ENCODE measurements at places on chromosomes 7 and 10. TPM values are rescaled to one million over a fixed set of nuclear protein-coding genes. Genes with fewer than 3 reads are reported as not detected.

DNA sequence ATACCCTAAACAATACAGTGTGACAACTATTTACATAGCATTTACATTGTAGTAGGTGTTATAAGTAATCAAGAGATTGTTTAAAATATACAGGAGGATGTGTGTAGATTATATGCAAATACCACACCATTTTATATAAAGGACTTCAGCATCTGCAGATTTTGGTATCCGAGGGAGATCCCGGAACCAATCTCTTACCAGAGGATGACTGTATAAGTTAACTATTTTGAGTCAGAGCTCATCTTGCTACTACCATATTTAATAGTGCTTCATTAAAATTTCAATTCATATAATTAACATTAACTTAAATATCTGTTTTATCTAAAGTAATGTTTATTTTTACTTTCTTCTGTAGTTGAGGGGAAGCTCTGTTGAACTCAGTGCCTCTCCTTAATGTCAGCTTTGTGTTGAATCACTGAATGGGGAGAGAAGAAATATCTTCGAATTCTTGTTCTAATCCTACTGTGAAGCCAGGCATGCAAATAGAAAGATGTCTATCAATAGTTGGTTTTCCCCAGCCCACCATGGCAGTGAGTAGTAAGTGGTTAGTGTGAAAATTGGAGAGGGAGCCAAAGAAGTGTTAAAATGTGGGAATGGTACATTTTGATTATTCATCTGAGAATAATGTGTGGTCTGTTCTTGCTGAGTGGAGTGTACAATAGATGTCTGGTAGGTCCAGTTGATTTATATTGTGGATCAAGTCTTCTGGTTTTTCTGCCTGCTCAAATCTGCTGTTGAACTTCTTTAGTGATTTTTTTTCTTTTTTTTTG is 90.1 kb upstream of the CYP26C1 start:
- peaks cover 5% of the 10 kb centered on the region for H3K4me1 ChIP-seq
- H3K27me3 ChIP-seq = no peaks in the 10 kb centered on the region
- no peak overlapping the region for H3K4me3 ChIP-seq
- H3K36me3 ChIP-seq = peaks cover 21% of the 10 kb centered on the region
- DNase-seq = no peak

Gene PI4K2A
- total RNA-seq = 8.9 TPM

Gene TMEM236
- total RNA-seq = not detected

Gene SLC18A3
- not detected for total RNA-seq

- peaks cover 15% of the 10 kb centered on the region for H3K4me1 ChIP-seq
- H3K27ac ChIP-seq = no peak overlapping the region
- no peak overlapping the region for H3K4me3 ChIP-seq
- H3K36me3 ChIP-seq = no peaks in the 10 kb centered on the region
- H3K27me3 ChIP-seq = no peaks in the 10 kb centered on the region
- no peak for DNase-seq
Measured at GRCh38 chr7:151334628-151335027, 7.0 kb upstream of the NUB1 start.

DNA sequence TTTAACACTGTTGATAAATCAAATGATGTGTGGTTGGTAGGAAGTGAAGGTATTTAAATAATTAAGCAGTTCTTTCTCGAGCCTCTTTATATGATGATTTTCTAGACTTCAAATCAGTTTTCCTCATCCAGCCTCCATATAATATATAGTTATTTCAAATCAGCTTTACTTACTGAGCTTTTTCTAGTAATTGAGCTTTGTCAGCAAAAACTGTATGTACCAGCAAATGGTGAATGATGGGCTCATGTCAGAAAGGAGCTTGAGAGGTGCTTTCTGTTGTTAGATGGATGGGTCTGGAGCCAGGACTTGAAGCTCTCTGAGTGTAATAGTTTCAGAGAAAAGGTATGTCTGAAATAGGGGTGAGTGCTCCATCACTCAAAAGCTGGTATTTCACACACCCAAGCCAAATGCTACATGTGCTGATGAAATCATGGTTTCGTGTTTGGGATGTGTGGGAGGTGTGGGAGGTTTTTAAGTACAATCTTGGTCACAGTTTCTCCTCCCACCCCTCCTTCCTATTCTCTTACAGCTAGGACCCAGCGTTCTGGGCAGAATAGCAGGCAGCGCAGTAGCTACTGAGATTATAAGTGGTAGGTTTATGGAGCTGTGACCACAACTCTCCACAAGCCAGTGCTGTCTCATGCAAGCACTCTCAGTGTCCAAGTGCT is 55.8 kb downstream of the LRMDA start:
- no peaks in the 10 kb centered on the region for H3K36me3 ChIP-seq
- H3K4me1 ChIP-seq = no peaks in the 10 kb centered on the region
- no peak overlapping the region for H3K27ac ChIP-seq
- peaks cover 2% of the 10 kb centered on the region for H3K27me3 ChIP-seq
- no peak overlapping the region for H3K4me3 ChIP-seq
- DNase-seq = no peak

Gene SDK1
- 1.3 TPM for total RNA-seq

- H3K27me3 ChIP-seq = peaks cover 52% of the 10 kb centered on the region
- H3K36me3 ChIP-seq = no peaks in the 10 kb centered on the region
- DNase-seq = peak; percentile 78
- H3K4me3 ChIP-seq = peak overlapping the region; percentile 60
- H3K27ac ChIP-seq = no peak overlapping the region
Measured at GRCh38 chr10:102231357-102232318, 5.5 kb downstream of the ELOVL3 start.

- H3K4me3 ChIP-seq = no peak overlapping the region
- H3K27me3 ChIP-seq = peaks cover 3% of the 10 kb centered on the region
Measured at GRCh38 chr10:2137549-2138174, 400.3 kb upstream of the ADARB2 start.

GRCh38 chr10:81696609-81697388 is 178.2 kb upstream of the NRG3 start:
- no peak overlapping the region for H3K27ac ChIP-seq
- no peak for DNase-seq
- H3K27me3 ChIP-seq = no peaks in the 10 kb centered on the region
- peaks cover 3% of the 10 kb centered on the region for H3K36me3 ChIP-seq

Gene NCOA4
- total RNA-seq = 74.2 TPM

DNA sequence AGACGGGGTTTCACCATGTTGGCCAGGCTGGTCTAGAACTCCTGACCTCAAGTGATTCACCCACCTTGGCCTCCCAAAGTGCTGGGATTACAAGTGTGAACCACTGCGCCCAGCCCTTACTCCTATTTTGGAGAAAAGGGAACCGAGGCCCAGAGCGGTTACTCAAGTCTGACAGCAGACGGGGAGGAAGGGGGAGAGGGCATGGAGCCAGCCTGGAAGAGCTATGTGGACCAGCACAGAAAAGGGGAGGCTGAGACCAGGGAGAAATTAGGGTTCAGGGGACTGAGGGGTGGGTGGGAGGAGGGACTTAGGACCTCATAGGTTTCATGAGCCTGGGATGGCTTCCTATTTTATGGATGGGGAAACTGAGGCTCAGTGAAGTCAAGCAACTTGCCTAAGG is 1.5 kb downstream of the SFRP5 start:
- H3K27me3 ChIP-seq = peaks cover 33% of the 10 kb centered on the region
- H3K4me3 ChIP-seq = no peak overlapping the region
- no peaks in the 10 kb centered on the region for H3K36me3 ChIP-seq
- H3K4me1 ChIP-seq = peaks cover 13% of the 10 kb centered on the region
- no peak overlapping the region for H3K27ac ChIP-seq

DNA sequence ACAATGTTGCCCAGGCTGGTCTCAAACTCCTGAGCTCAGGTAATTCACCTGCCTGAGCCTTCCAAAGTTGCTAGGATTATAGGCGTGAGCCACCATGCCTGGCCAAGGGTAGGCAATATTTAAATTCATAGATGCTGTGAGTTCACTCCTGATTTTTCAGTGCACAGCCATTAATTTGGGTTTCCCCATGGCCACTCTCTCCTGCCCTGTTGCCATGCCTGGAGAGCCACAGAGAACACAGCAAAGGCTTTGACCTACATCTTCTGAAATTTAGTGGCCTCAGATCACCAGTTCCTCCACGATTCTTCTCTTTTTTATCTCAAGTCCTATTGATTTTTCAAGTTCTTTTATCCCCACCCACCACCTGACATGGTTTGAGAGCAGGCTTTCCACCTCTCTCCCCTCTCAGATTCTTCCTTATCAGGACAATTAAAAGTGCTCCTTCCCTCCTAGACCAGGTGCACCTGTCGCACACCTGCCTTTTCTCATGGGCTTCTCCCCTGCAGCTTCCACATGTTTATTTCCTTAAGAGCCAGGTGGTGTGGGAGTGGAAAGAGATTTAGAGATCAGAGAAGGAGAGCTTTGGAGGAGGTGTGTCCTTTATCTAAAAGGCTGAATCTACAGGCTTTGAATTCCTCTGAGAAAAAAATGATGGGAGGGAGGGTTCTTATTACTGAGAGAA is 123.8 kb downstream of the ADRA2A start:
- no peak overlapping the region for H3K4me3 ChIP-seq
- no peak for DNase-seq
- H3K4me1 ChIP-seq = no peaks in the 10 kb centered on the region
- H3K36me3 ChIP-seq = no peaks in the 10 kb centered on the region

Gene HOXA6
- total RNA-seq = not detected

Gene PKD2L1
- not detected for total RNA-seq

DNA sequence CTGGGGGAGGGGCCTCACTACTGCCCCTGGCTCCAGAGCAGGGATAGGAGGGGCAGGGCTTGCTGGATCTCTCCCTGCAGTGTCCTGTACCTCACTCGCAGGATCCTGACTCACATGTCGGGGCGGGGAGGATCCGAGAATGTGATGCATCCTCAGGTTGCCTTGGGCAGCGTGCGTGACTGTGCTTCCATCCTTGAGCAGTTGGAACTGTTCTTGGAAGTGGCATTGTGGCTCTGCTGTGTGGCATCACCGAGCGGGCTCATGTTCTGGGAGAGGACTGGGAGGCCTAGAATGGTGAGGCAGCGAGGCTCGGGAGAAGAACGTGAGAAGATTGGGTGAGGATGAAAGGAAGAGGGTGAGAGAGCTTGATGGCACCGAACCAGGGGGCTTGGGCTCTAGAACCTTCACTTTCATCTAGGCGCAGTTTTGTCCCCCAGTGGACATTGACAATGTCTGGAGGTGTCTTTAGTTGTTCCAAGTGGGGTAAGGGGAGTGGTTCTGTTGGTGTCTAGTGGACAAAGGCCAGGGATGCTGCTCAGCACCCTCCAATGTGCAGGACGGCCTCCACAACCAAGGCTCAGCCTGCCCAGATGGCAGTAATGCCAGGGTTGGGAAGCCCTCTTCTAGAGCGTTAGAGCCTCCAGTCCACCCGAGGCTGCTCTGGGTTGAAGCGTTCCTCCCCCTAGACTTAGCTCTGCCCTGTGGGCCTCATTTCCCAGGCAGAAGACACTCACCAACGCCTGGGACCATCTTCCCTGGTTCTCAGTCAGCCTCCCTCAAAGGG is 8.4 kb downstream of the RARRES2 start:
- H3K4me3 ChIP-seq = no peak overlapping the region
- no peaks in the 10 kb centered on the region for H3K27me3 ChIP-seq
- peak overlapping the region; percentile 65 for H3K27ac ChIP-seq
- H3K4me1 ChIP-seq = no peaks in the 10 kb centered on the region
- no peak for DNase-seq
- peaks cover 11% of the 10 kb centered on the region for H3K36me3 ChIP-seq

GRCh38 chr7:122262246-122262645 is 42.3 kb downstream of the FEZF1 start:
- H3K27me3 ChIP-seq = peaks cover 2% of the 10 kb centered on the region
- no peak overlapping the region for H3K27ac ChIP-seq
- H3K4me1 ChIP-seq = no peaks in the 10 kb centered on the region
- no peak for DNase-seq
- H3K4me3 ChIP-seq = no peak overlapping the region

GRCh38 chr7:13790611-13791010 is 198.9 kb downstream of the ETV1 start:
- no peaks in the 10 kb centered on the region for H3K4me1 ChIP-seq
- H3K27ac ChIP-seq = no peak overlapping the region
- DNase-seq = no peak

Gene HOXA13
- not detected for total RNA-seq

Gene IFIT1B
- not detected for total RNA-seq

DNA sequence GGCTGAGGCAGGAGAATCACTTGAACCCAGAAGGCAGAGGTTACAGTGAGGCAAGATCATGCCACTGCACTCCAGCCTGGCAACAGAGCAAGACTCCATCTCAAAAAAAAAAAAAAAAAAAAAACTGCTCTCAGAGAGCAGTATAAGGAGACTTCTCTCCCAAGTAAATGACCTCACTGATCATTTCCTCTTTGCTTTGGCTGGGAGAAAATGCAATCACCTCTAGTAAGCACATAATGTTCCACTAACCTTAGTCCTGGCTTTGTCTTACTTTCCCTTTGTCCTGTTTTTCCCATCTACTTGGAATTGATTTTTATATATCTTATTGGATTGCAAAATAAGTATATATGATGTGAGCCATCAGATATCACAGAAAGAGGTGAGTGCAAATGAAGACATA is 2.5 kb downstream of the SLC25A13 start:
- H3K4me1 ChIP-seq = peaks cover 30% of the 10 kb centered on the region
- H3K4me3 ChIP-seq = no peak overlapping the region
- no peaks in the 10 kb centered on the region for H3K27me3 ChIP-seq
- no peak overlapping the region for H3K27ac ChIP-seq
- DNase-seq = no peak
- peaks cover 8% of the 10 kb centered on the region for H3K36me3 ChIP-seq

DNA sequence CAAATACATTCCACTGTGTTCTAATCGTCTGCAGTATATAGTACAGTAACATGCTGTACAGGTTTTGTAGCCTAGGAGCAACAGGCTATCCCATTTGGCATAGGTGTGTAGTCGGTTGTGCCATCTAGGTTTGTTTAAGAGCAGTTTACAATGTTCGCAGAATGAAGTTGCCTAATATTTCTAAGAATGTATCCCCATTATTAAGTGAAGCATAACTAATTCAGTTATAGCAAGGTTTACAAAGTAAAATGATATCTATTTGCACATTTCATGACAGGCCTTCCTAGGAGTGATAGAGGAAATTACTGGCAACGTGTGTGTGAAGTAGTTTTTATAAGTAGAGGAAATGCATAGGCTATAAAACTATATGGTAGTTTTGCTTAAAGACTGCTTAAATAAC is 4.0 kb downstream of the CREM start:
- no peak for DNase-seq
- H3K4me3 ChIP-seq = peak overlapping the region; percentile 6
- no peak overlapping the region for H3K27ac ChIP-seq
- no peaks in the 10 kb centered on the region for H3K27me3 ChIP-seq
- peaks cover 54% of the 10 kb centered on the region for H3K4me1 ChIP-seq
- H3K36me3 ChIP-seq = peaks cover 19% of the 10 kb centered on the region

Measured in activated naive CD4-positive, alpha-beta T cell treated with anti-CD3 and anti-CD28 coated beads for 36 hours (primary cell).